Muscle of arm (tissue), 14 donors: ENCODE measurements at places on chromosomes 3 and 15. TPM values are rescaled to one million over a fixed set of nuclear protein-coding genes. Genes with fewer than 3 reads are reported as not detected.

GRCh38 chr3:128505771-128506170, 12.8 kb upstream of the GATA2 start:
- DNase-seq: no peak

- no peak for DNase-seq
These were observed 287.4 kb upstream of the CTNNB1 start for GRCh38 chr3:40911928-40912327.

PLAAT1 gene
- polyA plus RNA-seq: 18.1 TPM

GRCh38 chr3:146701246-146701645, 96.1 kb upstream of the PLSCR5 start:
- no peak for DNase-seq

DNA sequence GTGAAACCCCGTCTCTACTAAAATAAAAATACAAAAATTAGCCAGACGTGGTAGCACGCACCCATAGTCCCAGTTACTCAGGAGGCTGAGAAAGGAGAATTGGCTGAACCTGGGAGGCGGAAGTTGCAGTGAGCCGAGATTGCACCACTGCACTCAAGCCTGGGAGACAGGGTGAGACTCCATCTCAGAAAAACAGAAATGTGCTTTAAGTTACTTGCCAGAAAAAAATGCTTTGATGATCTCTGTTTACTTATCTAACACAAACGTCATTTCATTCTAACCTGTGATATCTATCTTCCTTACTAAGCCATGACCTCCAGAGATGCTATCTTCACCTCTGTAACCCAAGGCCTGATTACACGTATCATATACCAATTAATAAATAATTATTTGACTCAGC, 7.4 kb downstream of the NKIRAS1 start:
- no peak for DNase-seq

- DNase-seq: no peak
These were observed 11.4 kb downstream of the PLA2G4E start for GRCh38 chr15:42009474-42009873.

GRCh38 chr15:41969851-41970431, 2.4 kb downstream of the EHD4 start:
- no peak for DNase-seq

DNA sequence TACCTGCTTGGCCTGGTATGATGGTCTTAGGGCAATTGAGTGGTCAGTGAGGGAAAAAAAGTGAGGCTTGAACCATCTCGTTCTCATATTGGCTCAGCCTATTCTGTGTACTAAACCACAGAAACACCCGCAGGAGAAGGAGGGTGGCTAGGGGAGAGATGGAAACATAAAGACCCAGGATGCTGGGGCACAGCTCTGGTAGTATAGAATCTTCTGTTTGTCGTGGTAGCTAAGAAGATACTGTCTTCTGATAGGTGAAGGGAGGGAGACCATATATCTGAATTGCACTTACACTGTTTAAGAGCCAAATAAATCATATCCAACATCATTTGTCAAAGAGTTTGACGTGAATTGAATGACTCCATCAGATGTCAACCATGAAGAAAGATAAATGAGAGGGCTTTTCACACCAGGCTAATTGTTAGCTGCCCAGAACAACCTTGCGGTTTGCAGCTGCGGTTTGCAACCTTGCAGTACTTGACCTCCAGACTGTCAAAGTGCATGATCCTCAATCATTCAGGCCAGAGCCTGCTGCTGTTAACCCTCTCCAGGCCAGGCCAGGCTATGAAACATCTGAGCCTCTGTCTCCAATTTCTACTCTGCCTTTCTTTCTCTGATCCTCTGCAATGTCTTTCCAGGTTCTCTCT, 40.9 kb upstream of the PIK3R4 start:
- DNase-seq: no peak

NR2E3 gene
- polyA plus RNA-seq: 8.3 TPM

DNA sequence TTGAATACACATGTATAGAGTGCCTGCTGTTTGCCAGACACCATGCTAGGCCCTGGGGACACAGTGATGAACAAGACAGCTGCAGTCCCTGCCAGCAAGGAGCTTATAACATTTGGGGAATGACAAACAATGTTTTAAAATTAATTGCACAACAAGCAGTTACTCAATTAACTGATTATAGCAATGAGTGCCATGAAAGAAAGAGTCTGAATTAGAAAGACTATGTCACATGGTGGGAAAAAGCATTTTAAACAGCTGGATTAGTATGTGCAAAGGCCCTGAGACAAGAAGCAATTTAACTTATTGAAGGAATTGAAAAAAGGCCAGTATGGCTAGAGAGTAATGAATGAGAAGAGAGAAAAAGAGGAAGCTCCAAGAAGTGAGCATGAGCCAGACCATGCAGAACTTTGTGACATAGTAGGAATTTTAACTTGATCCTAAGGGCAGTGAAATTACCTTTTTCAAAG, 64.5 kb upstream of the PLXNA1 start:
- no peak for DNase-seq

- no peak for DNase-seq
These were observed 250.5 kb downstream of the UACA start for GRCh38 chr15:70512772-70513362.

DNA sequence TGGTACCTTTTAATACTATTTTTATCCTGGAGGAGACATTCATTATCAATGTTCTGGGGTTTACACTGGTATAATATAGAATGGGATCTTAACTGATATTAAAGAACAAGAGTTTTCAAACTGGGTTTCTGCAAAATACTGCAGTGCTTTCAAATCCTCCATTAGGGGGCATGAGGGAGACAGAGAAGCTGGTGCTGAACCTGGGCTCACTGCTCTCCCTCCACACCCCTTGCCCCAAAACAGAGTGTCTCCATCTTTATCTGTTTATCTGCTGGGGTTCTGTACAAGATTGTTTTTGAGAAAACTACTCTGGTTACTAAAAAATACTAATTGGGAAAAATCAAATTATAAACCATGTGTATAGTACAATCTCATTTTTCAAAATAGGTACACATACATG, 41.7 kb downstream of the CADPS start:
- no peak for DNase-seq

GRCh38 chr3:46695177-46695961, 1.9 kb upstream of the ALS2CL start:
- DNase-seq: peak; percentile 37

DNA sequence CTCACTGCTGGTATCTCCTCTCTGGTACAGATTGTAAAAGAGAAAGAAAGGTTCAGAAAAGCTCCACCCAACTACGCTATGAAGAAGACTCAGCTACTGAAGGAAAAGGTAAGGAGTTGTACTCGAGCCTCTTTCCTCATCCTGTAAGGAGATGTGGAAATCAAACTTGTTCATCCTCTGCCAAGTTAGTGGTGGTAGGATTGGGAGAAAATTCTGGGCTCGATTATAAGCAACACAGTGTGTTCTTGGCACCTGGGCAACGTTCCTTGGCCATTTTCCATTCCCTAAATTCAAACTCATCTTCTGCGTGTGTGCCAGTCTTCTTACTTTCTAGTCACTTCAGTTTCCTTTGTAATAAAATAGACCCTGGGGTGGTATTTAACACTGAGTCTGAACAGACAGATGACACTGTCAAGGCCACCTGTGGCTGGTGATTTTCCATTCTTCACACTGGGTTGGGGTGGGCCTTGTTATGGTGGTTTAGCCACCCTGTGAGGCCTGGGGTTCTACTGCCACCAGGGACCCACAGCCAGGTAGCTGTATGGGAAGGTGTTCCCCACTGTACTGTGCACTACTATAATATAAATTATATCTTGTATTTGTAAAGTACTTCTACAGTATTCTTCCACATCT, 17.1 kb upstream of the ITPKA start:
- no peak for DNase-seq

GRCh38 chr15:80693682-80694610, 1.2 kb upstream of the ABHD17C start:
- DNase-seq: peak; percentile 31

- peak; percentile 9 for DNase-seq
These were observed 38.5 kb downstream of the TAMM41 start for GRCh38 chr3:11808231-11808630.

DNA sequence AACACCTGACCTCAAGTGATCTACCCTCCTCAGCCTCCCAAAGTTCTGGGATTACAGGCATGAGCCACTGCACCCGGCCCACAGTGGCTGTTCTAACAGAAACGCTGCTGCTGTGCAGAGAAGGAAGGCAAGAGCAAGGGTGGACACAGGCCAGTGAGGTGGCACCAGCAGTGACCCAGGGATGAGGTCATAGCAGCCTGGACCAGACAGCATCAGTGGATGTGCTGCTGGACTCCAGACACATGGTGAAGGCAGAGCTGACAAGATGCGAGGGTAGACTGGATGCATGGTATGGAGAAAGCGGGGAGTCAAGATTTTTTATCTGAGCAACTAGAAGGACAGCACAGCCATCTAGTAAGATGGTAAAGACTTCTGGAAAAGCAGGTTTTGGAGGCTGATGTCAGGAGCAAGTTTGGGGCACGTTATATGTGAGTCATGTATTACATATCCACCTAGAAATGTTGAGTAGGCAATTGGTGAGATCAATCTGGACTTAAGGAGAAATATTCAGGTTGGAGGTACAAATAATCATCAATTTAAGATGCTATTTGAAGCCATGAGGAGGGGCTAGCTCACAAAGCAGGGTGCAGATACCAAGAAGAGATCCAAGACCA, 22.1 kb upstream of the TJP1 start:
- DNase-seq: no peak

- no peak for DNase-seq
These were observed 88.8 kb downstream of the SENP7 start for GRCh38 chr3:101423984-101424888.

LRRIQ4 gene
- 0.08 TPM for polyA plus RNA-seq

MAP3K13 gene
- polyA plus RNA-seq: 20.2 TPM

TM6SF1 gene
- 69.0 TPM for polyA plus RNA-seq

DNA sequence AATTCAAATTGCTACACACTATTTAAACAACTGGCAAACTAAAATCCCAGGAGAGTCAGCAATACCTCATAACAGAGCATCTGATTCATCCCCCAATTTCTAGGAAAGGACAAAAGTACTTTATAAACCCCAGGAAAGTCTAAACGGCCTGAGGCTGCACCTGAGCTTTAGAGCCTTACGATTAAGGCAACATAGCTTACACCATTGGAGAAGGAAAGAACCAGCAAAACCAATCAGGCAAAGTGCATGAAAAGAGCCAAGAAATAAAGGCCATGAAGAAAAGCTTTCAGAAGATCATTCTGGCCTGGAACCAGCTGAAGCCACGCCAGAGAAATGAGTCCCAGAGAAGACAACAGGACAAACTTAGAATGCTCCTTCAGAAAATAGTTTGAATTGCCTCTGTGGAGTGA, 48.1 kb downstream of the PTPN9 start:
- peak; percentile 70 for DNase-seq

- no peak for DNase-seq
These were observed 256.4 kb downstream of the TLE3 start for GRCh38 chr15:69841113-69841828.

DNA sequence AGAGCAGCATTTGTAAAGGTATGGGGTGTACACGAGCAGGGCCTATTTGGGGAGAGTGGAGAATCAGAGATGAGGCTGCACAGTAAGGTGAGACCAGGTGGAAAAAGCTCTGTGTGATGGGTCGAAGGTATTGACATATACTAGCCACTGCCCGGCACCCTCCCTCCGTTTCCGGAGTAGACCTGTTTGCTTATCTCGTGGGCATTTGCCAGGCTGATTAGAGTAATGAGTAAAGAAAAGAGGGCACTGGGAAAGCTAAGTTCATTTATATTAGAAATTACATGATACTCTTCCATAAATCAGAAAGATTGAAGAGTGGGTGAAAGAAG, 46.2 kb upstream of the ATG7 start:
- no peak for DNase-seq

DNA sequence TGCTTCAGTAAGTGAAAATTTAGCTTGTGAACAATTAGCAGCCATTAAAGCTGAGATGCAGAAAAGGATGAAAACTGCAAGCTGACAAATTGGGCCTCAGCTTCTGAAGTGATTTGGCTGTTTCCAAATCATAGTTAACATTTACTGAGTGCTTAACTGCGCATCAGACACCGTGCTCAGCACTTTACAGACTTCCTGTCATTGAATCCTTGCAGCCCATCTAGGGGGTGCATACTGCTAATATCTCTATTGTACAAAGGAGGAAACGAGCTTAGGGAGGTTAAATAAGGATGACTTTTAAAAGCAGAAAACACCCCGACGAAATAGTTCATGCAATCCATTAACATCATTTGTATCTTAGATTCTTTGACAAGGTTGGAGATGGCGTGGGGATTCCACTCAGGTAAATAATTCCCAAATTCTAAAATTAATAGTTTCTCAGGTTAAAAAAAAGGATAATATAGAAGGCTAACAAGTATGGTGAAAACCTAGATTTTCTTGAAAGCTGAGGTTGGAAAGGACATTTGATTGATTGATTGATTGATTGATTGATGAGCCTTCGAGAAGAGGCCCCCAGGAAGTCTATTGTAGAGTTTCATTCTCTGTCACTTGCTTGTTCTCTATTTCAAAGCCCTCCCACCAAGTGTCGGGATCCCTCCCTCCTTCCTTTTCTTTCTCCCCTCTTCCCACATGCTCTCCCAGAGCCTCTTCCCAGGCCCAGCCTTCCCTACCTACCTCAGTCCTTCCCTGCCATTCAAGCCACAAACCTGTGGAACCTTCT, 23.5 kb upstream of the EPHB3 start:
- DNase-seq: no peak

CRABP1 gene
- 22.8 TPM for polyA plus RNA-seq

DNA sequence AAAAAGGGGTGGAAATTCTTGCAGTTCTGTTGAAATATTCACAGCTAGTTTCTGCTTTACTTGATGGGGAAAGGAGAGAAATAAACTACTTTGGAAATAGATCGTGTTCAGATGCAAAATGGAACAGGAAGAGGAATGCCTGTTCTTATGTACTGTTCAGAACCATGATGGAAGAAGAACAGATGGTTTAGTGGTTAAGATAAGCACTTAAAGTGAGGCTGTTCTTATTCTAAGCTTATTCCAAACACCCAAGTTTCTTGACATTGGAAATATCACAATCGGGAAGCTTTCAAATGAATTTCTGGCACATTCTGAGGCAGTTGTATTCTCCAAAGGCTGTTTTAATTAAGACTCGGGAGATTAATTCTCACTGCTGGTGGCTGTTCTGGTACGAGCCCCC, 228.5 kb downstream of the LSAMP start:
- DNase-seq: no peak

FBXW12 gene
- 0.15 TPM for polyA plus RNA-seq

GRCh38 chr3:53892286-53892637, 603 bp upstream of the SELENOK start:
- DNase-seq: no peak

FOXL2 gene
- not detected for polyA plus RNA-seq

DNA sequence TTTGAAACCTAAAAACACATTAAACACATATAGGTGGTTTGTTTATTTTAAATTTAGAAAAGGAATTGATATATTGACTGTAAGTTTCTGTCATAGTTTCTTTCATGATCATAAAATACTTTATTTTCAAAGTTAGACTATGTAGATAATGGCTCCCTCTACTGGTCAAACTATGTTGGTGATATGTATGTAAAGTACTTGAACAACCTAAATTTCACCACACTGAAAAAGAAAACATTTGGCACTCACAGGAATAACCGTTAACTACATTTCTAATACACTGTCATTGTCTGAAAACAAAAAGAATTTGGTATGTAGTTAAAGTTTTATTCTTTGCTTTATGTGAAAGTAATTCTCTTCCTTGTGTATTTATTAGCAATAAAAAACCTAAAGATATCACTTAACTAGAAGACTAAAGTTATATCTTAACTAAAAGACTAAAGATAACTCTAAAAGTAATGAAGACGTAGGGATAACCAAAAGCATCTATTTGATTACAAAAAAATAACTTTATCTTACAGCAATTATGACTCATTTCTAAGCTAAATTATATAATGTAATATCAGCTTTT, 427.5 kb downstream of the VGLL3 start:
- peak; percentile 20 for DNase-seq

GRCh38 chr3:13669457-13669856, 120.5 kb downstream of the FBLN2 start:
- DNase-seq: no peak

GRCh38 chr3:8658306-8659212, 14.0 kb upstream of the SSUH2 start:
- peak; percentile 48 for DNase-seq
